ENCODE measurements at places on chromosomes 1 and 21. TPM values are rescaled to one million over a fixed set of nuclear protein-coding genes. Genes with fewer than 3 reads are reported as not detected.

The ATPAF1 gene
- 44.5 TPM for total RNA-seq

DNA sequence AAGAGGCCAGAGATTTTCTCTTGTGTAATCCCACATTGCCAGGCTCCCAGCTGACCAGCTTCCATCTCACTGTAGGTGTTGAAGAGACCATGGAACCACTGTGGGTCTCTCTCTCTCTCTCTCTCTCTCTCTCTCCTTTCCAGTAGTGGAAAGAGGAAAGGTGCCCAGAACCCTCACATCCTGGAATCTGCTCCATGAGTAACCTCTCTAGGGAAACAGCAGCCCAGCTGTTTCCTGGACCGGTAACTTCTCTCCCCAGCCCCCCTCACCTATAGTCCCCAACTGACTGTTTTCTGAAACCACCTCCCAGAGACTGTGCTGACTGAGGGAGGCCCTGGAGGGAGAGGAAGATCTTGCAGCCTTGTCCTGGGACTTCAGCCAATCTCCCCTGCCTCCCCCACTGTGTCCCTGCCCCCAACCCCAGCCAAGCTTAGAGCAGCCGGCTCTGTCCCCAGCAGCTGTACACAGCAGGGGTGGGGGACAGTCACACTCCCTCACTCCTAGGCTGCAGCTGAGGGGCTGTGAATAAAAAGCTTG is 20.6 kb upstream of the SLC45A3 start:
- DNase-seq, result no peak

- DNase-seq, result no peak
These were observed 371.9 kb downstream of the TTLL7 start for GRCh38 chr1:83627045-83627444.

- no peak for DNase-seq
These were observed 310.6 kb downstream of the SEC16B start for GRCh38 chr1:177659281-177659680.

The ERG gene
- total RNA-seq, result not detected

The IL10 gene
- total RNA-seq, result not detected
